GM13976 (cell line): ENCODE measurements at places on chromosomes 12 and 14.

GRCh38 chr12:112321245-112321644, 61.0 kb downstream of the HECTD4 start:
- no peak for DNase-seq

DNA sequence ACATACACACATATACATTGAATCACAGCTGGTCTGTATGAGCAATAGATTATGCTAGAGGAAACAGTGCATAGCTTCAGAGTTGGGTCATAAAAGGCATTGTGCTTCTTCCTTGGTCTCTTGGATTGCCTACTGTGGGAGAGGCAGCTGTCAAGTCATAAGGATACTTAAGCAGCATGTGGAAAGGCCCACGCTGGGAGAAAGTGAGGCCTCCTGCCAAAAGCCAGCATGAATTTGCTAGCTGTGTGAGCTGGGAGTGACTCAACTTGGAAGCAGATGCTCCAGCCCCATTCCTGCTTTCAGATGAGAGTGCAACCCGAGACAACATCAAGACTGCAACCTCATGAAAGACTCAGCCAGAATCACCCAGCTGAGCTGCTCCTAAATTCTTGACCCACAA, 311.9 kb upstream of the TBX3 start:
- no peak for DNase-seq

DNA sequence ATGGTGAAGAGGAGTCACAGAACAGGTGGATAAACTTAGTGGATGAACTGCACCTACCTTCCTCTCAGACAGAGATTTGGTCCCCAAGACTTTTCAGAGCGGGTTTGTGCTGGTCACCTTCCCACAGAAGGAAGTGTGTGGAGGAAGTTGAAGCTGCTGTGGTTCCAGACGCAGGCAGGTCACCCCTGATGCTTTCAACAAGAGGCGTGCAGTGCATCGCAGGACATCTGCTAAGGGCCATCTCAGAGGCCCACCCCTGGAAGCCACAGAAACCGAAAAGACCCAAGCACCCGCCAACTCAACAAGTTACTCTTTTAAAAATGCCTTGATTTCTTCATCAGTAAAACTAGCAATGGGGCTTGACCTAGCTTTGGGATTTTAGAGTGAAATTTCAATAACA, 1.0 kb upstream of the GPX2 start:
- no peak for DNase-seq

DNA sequence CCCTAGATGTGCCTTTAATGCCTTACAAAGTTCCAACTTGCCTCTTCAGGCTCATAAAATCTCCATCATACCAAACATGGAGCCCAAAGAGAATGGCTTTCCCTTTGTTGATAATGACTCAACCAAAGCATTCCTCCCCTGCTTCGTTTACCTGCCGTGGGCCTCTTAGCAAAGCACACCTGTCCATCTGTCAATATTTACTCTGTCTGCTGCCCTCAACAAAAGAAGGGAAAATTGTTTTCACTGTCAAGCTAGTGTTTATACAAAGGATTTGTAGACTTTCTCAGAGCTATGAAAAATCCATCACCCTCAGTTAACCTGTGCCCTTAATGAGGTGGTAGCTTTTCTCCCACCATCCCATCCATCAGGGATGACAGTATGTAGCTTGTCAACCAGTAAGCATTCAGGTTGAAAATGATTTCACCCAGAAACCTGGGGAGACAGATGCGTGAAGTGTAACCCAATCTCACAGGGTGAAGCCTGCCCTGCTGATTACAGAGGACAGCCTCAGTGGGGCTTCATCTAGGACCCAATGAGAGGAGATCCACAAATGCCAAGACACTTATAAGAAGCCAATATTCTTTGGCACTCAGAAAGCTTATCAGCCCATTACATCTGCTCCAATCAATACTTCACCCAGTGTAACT, 278.1 kb downstream of the NUAK1 start:
- no peak for DNase-seq

DNA sequence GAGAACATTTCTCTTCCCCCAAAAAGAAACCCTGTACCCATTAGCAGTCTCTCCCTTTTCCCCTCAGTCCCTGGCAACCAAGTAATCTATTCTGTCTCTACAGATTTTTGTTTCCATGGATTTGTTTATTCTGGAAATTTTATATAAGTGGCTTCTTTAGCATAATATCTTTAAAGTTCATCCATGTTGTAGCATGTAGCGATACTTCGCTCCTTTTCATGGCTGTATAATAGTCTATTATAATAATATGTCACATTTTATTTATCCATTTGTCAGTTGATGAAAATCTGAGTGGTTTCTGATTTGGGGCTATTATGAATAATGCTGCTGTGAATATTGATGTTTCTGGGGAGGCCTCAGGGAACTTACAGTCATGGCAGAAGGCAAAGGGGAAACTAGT, 12.8 kb upstream of the MYO1H start:
- DNase-seq = no peak

GRCh38 chr14:76117789-76118484, 33.8 kb upstream of the GPATCH2L start:
- DNase-seq = no peak

DNA sequence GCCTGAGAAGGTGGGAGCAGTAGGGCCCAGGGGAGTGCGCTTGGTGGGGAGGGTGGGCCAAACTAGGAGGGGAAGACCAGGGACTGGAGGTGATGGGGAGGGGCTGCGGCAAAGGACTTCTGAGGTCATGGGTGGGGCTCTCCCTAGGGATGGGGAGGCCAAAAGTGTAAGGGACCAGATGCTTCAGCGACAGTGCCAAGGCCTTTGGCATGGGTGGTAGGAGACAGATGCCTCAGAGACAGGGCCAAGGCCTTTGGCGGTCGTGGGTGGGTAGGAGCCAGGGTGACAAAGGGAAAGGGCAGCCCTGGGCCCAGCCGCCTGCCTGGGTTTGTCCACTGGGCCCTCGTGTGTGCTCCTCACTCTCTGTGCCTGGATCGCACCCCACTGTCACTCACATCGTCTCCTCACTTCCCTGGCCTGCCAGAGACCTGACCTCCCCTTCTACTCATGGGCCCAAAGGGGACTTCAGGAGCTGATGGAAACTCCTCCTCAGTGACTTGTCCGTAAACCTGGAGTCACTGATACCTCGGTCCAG, 13.2 kb upstream of the RABGGTA start:
- DNase-seq = no peak

DNA sequence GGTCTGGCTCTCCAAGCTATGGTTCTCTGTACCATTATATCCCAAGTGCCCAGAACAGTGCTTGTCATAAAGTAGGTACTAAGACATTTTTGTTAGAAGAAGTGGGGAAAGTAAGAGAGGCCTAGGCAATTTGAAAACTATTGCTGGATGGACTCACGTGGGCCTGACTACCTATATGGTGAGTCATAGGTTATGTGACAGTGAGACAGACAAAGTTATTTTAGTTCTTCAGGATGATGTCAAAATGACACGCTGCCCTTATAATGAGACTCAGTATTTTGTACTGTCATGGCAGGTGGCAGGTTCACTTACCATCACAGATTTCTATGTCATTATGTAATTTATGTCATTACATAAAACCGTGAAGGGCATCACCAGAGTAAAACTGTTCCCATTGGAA, 53.1 kb downstream of the PARP11 start:
- no peak for DNase-seq

DNA sequence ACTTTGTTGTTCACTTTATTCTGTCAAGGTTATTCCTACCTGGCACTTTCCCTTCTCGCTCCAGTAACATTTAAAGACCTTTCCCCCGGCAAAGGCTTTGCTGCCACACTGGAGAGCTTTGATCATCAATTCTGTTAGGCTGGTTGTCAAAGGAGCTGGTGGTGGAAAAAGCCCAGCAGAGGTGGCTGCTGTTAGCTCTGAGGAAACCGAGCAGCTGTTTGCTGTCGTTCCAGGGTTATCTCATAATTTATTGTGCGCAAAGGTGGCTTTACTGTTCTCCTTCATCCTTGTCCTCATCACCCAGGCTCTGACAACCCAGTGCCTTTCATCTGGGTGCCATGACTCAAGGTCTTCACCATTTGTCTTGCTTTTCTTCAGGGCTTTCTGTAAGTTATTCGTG, 38.2 kb upstream of the CRADD start:
- no peak for DNase-seq

- DNase-seq = no peak
Observed at GRCh38 chr14:38611928-38612327, 356.0 kb upstream of the CLEC14A start.

DNA sequence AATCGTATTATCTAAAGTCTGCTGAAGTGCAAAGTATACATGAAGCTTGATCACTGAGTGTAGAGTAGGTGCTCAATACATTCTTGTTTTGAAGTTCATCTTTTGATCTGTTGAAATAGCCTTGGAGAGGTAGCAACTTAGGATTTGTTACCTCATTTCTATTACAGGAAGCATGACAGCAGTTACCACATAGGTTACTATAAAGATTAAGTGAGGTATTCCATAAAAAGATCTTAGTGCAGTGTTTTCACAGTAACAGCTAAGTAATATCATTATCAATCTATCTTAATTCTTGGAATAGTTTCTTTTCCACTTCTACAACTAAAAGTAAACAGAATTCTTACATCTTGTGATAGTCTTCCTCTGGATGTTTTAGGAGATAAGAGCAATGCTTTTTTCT, 50.9 kb downstream of the BTBD7 start:
- no peak for DNase-seq

- no peak for DNase-seq
Observed at GRCh38 chr12:58030566-58031279, 89.4 kb downstream of the ATP23 start.

DNA sequence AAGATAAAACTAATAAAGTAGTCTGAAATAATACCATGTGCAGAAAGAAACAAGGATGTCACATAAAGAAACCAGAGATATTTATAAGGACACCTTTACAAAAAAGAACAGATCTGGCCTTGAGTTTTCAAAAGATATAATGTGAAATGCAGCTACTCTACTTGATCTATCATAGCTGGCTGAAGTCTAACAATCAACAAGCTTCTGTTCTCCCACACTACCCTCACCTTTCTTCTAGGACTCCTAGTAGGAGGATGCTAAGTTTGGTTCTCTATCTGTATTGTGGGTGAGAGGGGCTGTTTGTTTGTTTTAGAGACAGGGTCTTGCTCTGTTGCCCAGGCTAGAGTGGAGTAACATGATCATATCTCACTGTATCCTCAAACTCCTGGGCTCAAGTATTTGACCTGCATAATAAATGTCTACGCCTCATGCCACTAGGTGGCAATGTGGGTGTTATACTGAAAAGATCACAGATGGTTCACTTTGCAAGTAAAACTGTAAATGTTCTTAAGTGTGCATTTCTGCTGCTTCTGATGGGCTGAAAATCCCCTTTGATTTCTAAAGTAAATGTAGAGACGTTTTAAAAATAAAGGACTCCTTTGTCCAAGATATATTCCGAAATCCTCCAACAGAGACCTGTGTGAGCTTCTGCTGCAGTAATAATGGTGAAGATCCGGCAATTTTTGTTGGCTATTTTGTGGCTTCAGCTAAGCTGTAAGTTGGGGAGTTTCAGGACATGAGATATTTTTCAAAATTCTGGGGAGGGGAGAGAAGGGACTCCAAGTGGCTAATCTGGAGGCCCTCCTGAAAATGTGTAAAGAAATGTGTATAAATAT, 269.3 kb downstream of the DAD1 start:
- peak; percentile 51 for DNase-seq

DNA sequence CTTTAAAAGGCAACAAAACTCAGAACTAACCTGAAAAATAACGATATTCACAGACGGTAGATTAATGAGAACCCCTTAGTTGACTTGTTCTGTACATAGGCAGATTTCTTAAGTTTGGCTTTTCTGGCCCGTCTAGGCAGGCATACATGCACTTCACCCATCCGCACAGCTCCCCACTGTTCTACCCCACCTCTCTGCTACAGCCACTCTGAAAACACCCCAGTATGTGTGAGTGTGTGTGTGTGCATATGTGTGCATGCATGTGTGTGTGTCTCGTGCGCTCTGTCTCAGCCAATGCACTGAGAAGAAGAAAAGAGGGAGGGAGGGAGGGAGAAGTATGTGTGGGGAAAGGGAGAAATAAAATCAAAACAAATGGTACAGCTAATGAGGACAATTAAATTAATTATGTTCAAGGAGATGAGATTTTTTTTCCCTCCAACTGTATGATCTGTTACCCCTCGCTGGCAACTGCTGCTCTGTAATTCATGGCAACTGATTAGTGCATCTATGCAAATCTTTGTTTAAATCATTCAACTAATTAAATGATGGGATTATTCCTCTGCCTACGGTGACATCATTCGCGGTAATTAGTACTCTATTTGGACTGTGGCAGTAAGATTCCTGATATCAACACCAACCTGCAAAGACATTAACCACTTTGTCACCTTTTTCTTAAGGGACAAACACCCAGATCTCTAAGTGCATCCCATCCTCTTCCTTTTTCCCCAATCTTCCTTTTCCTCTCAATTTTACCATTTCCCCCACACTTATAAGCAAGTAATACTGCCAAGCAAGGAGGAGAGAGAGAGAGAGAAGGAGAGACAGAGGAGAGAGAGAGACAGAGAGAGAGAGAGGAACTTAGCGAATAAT, 2.2 kb upstream of the LMO3 start:
- no peak for DNase-seq

DNA sequence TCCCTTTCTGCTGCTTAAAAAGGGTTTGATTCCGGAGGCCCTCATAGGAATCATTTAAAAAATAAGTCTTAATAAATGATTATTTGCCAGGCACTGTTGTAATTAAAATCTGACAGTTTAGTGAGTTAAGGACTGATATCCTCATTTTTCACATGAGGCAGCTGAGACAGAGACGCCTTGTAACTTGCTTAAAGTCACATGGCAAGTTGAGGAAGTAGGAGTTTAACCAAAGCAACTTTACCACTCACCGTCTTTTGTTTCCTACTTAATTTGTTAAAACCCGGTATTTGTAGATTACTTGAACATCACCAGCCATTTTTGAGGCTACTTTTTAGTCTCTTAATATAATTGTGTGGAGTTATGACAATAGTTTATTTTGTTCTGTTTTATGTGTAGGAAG, 2.4 kb downstream of the TIGAR start:
- DNase-seq = no peak

DNA sequence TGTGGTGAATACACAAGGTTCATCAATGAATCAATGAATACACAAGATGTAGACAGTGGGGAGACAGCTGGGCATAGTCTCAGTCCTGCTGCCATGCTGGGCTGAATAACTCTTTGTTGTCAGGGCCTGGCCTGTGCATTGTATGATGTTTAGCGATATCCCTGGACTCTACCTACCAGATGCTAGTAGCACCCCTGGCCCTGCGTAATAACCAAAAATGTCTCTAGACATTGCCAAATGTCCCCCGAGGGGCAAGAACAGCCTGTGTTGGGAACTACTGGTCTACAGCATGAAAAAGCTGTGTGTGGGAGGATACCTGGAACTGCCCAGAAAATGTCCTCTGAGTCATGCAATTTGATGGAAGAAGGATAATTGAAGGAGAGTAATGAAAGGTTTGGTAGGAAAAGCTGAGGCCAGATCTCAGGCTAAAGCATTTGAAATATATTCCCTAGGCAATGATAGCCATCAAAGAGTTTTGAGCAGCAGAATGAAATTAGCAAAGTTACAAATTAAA, 128.2 kb downstream of the TMEM30B start:
- no peak for DNase-seq

- DNase-seq = no peak
Observed at GRCh38 chr14:95305940-95306339, 13.8 kb downstream of the CLMN start.

GRCh38 chr12:68537571-68537970, 73.1 kb upstream of the RAP1B start:
- DNase-seq = no peak

GRCh38 chr12:64098709-64099354, 123.3 kb downstream of the KICS2 start:
- DNase-seq = no peak

GRCh38 chr12:18158774-18159557, 69.0 kb upstream of the RERGL start:
- no peak for DNase-seq
